ENCODE measurements at places on chromosomes 11 and 22.

DNA sequence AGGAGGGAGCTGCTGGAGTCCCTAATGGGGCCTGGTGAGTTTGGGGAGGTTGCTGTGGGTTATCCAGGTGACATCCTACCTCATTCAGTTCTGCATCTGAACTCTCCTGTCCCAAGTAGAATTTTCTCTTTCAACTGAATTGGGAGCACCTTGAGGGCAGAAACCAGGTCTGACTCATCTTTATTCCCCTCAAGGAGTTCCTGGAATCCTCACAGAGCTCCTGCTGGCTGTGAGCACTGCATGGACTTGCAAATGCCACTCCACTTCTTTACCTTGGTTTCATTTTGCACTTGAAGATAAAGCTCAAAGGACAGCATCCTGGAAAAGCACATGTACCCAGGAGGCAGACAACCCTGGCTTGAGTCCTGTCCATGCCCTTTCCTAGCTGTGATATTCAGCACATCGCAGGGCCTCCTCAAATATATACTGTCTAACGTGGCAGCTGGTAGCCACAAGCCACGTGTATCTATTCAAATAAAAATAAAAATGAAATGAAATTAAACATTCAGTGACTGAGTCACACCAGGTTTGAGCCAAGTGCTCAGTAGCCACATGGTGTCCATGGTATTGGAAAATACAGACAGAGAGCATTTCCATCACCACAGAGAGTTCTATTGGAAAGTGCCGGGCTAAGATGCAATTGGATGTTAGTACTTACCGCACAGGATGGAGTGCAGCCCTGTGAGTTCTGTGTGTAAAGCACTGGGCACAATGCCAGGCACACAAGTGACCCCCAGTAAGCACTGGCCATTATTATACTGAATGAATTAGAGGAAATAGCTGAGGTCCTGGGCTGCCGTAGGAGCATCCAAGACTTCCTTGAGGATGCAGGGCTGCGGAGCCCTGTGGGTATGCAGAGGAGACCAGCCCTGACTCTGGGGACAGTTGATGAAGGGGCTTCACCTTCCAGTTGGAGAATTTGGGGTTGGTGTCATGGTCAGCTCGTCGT lies 149.0 kb downstream of the PKNOX2 start:
- no peak for DNase-seq

DNA sequence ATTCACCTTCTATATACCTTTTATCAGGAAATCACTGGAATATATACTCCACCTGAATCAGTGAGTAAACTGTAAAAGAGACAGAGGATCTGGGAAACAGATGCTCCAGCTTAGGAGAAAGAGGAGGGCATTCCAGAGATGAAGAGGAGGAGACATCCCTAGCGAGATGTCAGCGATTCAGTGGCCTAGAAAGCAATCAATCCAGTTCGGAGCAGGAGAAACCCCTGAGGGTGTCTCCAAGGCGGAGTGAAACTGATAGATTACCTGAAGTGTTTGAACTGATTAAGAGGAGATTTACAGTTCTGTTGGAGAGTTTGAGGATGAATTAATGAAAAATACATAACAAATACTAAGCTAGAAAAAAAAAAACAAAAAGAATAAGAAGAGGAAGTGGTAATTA lies 24.5 kb upstream of the TNRC6B start:
- DNase-seq: no peak

GRCh38 chr11:106327134-106327533 lies 249.7 kb downstream of the AASDHPPT start:
- no peak for DNase-seq

DNA sequence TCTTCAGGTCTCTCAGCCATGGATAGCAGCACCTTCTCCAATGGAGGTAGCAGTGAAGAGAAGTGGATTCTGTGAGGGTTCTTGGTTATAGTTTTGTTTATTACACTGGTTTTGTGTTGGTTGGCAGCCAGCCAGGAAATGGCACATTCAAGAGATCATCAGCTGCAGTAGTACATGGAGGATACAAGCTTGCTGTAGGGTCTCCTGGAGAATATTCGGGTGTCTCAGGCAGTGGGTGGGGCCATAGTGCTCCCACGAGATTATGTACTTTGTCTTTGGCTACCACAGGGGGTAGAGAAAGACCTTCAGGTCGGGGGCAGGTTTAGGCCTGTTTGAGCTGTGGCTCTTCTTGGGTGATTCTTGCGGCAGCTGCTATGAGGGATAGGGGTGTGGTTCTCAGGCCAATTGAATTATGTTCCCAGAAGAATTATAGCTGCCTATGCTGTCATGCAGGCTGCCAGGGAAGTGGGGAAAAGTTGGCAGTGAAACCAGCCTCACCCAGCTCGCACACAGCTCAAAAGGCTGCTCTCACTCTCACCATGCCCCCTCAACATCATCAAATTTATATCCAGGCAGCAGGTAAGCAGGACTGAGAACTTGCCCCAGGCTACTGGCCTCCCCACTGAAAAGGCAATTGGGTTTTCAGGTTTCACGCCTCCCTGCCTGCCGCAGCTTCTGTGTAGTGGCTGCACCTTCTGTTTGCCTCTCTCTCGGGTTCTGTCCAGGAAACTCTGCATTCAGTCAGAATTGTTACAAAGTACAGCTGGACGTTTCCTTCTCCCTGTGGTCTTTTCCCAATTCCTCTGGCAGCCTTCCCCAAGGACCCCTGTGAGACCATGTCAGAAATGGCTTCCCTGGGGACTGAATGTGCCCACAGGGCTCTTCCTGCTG lies 435.5 kb downstream of the LUZP2 start:
- DNase-seq: no peak

- no peak for DNase-seq
Measured at GRCh38 chr11:65816696-65817095, 17.1 kb upstream of the SNX32 start.

- DNase-seq: no peak
Measured at GRCh38 chr11:100895449-100895848, 208.4 kb downstream of the ARHGAP42 start.

GRCh38 chr11:7591987-7592386 lies 78.2 kb downstream of the PPFIBP2 start:
- no peak for DNase-seq

GRCh38 chr11:1546077-1546535 lies 26.0 kb downstream of the DUSP8 start:
- no peak for DNase-seq

All from activated T-helper 1 cell treated with anti-CD3 and anti-CD28 coated beads, Interleukin-12 subunit alpha, Interleukin-12 subunit beta, Interleukin-2, Interleukin-4 antibody, amounts not matched to agents 30 ng/mL and 10 ng/mL and 1 ng/mL, durations not matched to agents 14 hours and 24 hours and 36 hours (primary cell).